ENCODE measurements at places on chromosomes 2 and 18. TPM values are rescaled to one million over a fixed set of nuclear protein-coding genes. Genes with fewer than 3 reads are reported as not detected.

The NTSR2 gene
- not detected for polyA plus RNA-seq

GRCh38 chr2:34012715-34013302, 413.7 kb upstream of the FAM98A start:
- peak; percentile 79 for DNase-seq

DNA sequence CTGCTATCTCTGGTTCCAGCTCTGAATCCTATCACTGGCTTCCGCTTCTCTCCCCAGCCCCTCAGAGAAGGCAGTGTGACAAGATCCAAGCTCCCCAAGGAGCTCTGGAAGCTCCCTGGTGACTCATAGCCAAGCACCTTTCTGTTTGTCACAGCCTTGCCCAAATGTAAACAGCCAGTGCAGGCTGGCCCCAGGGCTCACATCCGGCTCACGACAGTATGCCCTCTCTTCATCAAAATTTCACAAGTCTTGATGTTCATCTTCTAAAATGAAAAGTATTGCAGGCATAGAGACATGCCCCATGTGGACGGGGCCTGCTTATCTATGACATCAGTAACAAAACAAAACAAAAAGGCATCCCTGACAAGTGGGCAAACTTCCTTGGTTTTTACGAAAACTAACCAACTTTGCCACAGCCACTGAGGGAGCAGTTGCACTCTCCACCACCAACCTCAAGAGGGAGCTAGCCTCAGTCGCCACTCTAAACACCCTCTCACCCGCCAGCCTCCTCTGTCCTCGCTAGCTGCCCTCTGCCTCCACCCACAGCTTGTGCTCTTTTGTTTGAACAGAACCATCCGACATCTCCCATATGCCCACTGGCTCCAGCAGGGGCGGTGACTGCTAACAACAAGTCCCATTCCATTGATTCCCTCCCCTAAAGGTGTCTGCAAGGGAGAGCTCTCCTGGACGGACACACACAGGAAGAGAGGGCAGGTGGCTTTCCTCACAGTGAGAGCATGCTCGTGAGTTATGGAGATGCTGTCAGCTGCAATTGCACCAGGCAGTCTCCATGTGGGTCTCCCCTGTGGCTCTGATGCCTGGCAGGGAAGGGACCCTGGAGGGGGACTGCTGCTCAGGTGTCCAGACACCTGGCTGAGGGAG, 71.0 kb upstream of the DAPL1 start:
- peak; percentile 65 for DNase-seq

GRCh38 chr2:192901446-192901845, 706.7 kb upstream of the TMEFF2 start:
- no peak for DNase-seq

DNA sequence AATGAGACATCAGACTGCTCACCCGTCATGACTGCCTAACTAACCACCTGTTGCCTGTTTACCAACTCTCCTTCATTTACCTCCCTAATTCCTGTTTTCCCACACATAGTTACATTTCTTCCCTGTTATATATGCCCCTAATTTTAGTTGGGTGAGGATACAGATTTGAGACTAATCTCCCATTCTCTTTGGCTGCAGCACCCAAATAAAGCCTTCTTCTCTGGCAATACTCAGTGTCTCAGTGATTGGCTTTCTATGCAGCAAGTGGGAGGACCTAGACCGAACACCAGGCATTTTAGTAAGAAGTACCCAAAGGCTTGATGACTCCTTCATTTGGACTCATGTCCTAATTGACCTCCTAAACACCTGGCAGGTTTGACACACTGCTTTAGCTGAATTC, 147.2 kb downstream of the TRIB2 start:
- DNase-seq: no peak

Data from kidney (tissue), 22 donors.